Fibroblast of skin of back (primary cell): ENCODE measurements at places on chromosomes 4 and X.

- no peak for DNase-seq
Measured at GRCh38 chr4:156594624-156595023, 377.0 kb downstream of the PDGFC start.

DNA sequence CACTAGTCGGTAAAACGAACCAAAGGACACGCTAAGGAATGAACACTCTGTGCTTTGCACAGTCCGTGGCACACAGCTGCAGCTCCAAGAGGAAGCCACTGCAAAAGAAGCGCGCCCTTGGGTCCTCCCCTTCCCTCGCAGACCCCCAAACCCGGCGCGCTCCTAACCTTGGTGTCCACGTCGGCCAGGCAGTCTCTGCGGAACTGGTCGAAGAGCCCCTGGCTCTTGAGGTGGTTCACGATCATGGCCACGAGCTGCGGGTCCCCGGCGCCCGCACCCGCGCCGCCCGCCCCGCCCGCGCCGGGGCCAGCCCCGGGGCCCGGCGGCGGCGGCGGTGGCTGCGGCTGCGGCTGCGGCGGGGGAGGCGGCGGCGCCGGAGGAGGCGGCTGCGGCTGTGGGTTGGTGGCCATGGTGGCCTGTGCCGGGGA, 333 bp downstream of the BOD1L1 start:
- DNase-seq, result peak; percentile 9

- DNase-seq, result no peak
Measured at GRCh38 chr4:28639747-28640146, 1779.1 kb downstream of the STIM2 start.

DNA sequence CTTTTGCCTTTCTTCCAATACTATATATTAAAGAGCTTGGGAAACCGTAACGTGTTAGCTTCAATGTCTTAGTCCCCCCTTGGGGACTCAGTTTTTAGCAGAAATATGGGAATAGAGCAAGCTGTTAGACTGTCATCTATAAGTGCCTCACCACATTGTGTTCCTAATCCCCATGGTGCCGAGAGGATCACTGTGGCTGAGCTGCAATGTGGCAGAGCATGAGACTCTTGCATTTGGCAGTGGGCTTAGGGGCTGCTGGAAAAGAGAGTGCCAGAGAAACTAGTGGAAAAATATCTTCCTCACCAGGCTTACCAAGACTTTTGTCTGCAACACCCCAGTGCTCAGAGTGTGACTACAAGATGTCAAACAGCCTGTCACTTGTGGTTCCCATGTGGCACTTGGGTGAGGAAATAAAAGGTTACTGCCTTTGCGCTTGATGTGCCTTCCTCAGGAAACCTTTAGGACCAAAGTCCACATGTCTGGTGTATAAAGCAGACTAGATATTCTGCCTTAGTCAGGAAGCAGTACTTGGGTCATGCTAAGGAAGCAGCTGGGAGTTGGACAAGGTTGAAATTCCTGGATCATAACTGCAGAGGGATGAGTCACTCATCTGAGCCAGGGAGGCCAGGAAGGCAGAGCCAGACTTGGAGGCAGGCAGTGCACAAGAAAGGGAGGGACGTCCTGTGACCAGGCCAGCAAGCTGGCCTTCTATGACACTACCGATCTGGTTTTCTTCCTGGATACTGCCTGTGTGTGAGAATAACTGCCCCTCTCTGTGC, 9.7 kb upstream of the MAGEA4 start:
- peak; percentile 93 for DNase-seq

- DNase-seq, result peak; percentile 2
Measured at GRCh38 chrX:50067435-50068284, 133.1 kb downstream of the AKAP4 start.

DNA sequence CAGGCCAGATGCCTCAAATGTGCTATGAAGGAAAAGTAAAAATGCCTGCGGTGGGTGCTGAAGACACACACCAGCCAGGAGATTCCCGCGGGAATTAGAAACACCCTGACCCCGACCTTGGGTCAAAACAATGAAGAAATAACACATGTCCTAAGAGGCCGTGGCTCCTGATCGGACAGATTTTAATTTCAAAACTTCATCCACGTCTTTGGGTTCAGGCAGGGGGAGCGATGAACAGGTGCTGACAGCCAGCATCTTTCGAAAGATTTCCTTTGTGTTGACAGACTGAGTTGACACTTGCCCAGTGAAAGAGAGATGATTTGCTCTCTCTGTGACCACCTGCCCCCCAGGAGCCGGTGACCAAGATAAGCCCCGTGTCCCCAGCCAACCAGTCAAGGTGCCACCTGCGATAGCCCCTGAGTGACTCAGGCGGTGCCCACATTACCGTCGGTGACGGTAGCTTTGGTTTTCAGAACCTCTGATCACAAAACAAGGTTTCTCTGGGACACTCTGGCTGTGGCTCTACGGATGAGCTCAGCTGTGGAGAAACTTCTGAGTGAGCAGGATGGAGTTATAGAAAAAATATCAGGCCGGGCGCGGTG, 11.0 kb upstream of the IL3RA start:
- no peak for DNase-seq

DNA sequence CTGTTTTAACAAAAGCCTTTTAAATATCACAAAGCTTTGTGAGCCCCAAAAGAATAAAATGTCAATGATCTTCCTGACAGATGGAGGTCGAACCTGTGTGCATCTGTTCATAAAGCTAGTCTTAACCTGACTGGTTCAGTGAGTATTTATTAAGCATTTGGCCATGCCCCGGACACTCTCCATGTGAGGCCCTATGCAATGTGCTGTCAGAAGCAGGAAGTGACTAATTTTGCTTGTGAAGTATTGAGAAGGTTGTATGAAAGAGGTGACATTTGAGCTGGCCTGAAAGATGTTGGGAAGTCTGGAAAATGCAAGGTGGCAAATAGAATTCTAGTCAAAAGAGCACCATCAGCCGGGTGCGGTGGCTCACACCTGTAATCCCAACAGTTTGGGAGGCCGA, 171.4 kb downstream of the MSL3 start:
- DNase-seq, result no peak

DNA sequence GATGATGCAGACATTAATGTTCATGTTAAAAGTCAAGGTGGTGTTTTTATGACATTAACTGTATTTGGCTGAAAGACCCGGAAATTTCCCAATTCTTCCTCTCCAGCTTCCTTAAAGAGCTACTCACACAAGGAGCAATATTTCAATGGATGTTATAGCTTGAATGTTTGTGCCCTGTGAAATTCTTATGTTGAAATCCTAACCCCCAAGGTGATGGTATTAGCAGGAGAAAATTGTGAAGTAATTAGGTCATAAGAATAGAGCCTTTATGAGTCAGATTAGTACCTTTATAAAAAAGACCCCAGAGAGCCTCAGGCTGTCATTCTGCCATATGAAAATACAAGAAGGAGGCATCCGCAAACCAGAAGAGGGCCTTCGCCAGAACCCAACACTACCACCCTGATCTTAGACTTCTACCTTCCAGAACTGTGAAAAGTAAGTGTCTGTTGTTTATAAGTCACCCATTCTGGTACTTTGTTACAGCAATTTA, 3.6 kb downstream of the TLR1 start:
- DNase-seq, result no peak

- peak; percentile 0 for DNase-seq
Measured at GRCh38 chrX:50448565-50448964, 22.1 kb downstream of the DGKK start.

- DNase-seq, result peak; percentile 85
Measured at GRCh38 chr4:144591401-144591800, 54.6 kb upstream of the HHIP start.

DNA sequence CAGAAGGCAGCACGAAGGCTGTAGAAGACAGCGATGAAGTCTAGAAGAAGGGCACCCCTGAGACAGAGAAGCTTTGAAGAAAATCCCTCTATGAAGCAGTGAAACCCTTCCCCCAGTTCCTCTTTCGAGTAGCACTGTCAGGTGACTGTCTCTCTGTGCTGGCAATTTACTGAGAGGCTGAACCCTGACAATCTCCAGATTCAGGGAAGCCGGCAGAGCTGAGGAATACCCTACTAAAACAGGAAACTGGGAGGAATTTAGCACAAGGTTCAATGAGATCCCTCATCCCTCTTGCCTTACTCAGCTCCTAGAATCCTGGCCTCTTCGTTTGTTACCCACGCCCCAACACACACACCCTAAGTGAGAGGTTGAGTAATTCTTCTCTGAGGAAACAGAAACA, 239.7 kb upstream of the NOCT start:
- DNase-seq, result peak; percentile 5

- DNase-seq, result no peak
Measured at GRCh38 chr4:106245176-106245575, 70.8 kb downstream of the TBCK start.

DNA sequence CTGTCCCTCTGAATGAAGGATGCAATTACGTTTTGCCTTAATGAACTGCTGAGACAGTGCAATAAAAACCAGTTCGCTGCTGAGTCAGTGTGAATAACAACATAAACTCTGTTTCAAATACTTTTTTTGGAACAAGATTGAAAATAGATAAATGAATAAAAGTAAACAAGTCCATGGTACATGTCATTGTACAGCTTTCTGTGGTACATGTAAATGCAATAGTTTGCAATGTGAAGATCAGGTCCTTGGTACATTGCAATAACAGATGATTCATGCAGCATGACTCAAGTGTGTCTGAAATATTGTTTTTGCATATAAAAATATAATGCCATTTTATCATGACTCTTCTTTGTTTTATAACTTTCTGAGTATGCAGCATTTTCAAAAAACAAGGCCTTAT, 193.4 kb upstream of the PACRGL start:
- DNase-seq, result peak; percentile 91
